ENCODE measurements at places on chromosomes 1 and 21.

- no peak for DNase-seq
These were observed 7.4 kb downstream of the ZNF496 start for GRCh38 chr1:247324204-247324787.

- DNase-seq = no peak
These were observed 6.1 kb downstream of the OSBPL9 start for GRCh38 chr1:51623025-51623424.

GRCh38 chr1:215507119-215507518, 60.0 kb upstream of the KCTD3 start:
- DNase-seq = no peak

DNA sequence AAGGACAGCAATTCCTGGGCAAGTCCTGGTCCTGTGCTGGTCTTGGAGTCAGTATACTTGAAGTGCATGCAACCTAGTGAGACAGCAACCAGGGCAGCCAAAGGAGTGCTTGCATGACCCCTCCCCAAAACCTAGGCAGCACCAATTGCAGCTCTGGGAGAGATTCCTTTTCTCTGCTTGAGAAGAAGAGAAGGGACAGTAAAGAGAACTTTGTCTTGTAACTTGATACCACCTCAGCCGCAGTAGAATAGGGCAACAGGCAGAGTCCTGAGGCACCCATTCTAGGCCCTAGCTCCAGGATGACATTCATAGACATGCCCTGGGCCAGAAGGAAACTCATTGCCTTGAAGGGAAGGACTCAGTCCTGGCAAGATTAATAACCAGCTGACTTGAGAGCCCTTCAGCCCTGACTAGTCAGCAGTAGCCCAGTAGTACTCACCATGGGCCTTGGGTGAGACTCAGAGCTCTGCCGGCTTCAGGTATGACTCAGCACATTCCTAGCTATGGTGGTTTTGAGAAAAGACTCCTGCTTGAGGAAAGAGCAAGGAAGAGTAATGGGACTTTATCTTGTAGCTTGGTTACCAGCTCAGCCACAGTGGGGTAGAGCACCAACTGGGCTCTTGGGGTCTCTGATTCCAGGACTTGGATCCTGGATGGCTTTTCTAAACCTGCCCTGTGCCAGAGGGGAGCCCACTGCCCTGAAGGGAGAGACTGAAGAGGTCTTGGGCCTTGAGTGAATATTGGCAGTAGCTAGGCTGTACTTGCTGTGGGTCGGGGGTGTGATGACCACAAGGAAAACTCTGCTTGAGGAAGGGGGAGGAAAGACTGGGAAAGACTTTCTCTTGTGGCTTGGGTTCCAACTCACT, 51.7 kb upstream of the ACADM start:
- DNase-seq = no peak

DNA sequence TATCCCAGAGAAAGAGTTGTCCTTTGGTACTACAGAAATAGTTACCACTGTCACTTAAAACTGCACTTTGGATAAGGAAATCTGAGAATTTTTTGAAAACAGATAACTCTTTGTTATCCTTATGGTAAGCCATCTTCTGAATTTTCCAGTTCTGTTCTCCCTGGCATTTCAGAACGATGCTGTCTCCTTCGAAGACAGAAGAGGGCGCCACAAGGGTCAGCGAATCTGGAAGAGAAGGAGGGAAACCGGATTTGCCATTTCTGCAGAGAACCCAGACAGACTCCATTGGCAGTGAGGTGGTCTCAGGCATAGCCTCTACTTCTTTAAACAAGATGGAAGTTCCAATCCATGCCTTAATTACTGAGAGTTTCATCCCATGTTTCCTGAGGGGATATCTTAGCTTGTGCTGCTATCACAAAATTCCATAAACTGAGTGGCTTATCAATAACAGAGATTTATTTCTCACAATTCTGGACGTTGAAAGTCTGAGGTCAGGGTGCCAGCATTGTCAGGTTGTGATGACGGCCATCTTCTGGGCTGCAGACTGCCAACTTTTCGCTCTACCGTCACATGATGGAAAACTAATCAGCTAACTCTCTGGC, 6.4 kb downstream of the FCRL2 start:
- no peak for DNase-seq

GRCh38 chr1:185767508-185768120, 33.4 kb downstream of the HMCN1 start:
- DNase-seq = no peak

GRCh38 chr1:224390517-224390916, 33.8 kb downstream of the CNIH4 start:
- DNase-seq = no peak

GRCh38 chr1:159941141-159941540, 4.3 kb downstream of the IGSF9 start:
- DNase-seq = no peak

- no peak for DNase-seq
These were observed 6.8 kb downstream of the ARV1 start for GRCh38 chr1:230985711-230986110.

DNA sequence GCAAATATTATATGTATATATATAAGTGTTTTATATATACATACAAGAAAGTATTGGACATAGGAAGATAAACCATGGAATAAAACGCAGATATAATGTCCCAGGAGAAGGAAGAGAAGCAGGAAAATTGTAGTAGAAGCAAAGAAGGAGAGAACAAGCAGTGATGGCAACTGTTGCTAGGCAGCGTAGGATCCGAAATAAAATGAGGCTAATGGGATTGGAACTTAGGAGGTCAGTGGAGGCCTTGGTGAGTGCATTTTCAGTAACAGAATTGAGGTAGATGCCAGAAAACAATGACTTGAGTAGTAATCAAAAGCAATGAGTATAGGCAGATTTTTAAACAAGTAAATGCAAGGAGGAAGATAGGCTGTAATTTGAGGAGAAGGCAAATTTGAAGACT, 265.8 kb downstream of the LRRC7 start:
- DNase-seq = no peak

DNA sequence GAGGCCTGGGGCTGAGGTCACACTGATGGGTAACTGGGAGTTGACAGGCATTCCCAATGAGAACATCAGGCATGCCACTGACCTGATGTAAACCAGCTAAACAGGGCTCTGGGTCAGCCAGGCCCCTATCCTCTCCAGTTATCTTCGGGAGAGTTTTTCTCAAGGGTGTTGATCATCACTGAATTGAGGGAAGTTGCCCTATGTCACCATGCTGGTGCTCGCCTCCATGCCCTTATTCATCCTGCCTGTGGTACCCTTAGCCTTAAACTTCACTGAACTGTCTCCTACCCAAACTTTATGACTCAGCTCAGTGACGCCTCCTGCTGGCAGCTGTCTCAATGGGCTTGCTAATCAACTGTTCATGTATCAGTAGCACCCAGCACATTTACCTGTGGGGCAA, 80.7 kb upstream of the TNR start:
- DNase-seq = no peak

DNA sequence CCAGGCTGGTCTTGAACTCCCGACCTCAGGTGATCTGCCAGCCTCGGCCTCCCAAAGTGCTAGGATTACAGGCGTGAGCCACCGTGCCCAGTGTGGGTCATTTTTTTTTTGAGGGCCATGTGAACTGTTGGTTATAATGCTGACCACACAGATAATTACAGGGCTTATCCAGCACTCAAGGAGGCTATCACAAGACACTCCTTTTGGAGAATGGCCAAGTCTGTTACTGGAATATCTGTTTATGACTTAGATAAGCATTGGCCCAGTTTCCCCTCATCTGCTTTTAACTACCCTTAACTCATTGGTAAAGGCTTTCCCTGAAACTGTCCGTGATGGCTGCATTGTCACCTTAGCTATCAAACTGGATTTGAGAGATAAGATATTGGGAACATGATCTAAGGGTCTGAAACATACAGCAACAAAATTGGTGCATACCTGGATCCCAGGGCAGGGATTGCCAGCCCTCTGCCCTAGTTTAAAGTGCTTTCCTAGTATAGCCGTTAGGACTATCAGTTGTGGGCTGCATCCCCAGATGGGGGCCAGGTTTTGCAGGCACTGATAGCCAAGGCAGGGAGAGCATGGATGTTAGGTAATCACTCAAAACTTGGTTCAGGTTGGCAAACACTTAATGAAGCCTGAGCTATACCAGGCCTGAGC, 15.6 kb downstream of the SZT2 start:
- no peak for DNase-seq

GRCh38 chr1:184212649-184213314, 161.3 kb downstream of the TSEN15 start:
- DNase-seq = no peak

- no peak for DNase-seq
These were observed 6.6 kb downstream of the PAPPA2 start for GRCh38 chr1:176469450-176470010.

DNA sequence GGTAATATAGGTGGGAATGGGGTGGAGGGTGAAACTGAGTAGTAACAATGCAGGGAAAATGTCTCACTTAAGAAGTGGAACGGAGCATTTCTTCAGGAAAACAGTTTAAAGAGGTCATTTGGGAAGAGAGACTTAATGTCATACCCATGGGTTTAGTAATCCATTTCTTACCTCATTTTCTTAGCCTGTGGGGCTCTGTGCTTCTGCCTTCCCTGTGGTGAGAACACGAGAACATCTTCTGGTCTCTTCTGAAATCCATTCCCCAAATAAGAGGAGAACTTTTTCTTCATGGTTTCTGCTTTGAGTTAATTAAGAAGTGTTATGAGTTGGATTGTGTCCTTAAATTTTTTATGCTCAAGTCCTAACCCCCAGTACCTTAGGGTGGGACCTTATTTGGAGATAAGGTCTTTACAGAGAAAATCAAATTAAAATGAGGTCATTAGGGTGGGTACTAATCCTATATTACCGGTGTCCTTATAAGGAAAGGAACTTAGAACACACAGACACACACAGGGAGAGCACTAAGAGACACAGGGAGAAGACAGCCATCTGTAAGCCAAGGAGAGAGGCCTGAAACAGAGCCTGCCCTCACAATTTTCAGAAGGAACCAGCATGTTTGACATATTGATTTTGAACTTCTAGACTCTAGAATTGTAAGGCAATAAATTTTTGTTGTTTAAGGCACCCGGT, 5.4 kb downstream of the CCDC190 start:
- DNase-seq = no peak

DNA sequence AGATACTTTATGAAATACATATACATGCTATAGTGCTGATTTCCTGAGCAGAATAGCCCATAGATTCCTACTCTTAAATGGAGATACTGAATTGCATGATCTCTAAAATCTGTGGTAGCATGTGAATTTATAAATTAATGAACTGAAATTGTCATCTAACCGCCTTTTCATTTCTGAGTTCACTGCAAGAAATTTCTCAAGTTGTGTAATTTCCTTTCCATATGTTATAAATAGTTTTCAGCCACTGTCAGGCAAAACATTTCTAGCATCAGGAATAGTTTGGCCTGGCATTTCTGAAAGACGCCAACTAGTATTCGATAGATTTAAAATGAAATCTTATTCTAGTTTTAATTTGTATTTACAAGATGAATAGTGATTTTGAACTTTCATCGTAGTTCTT, 310.1 kb downstream of the USH2A start:
- no peak for DNase-seq

- no peak for DNase-seq
These were observed 28.5 kb downstream of the ACOT7 start for GRCh38 chr1:6365047-6365446.

GRCh38 chr1:243848165-243848857, 1.7 kb downstream of the AKT3 start:
- no peak for DNase-seq

GRCh38 chr1:183892351-183892793, 87.5 kb downstream of the RGL1 start:
- DNase-seq = no peak

- DNase-seq = no peak
These were observed 21.0 kb upstream of the IFFO2 start for GRCh38 chr1:18977428-18977827.

GRCh38 chr1:154860156-154860870, 9.8 kb downstream of the KCNN3 start:
- no peak for DNase-seq

- no peak for DNase-seq
These were observed 2.8 kb downstream of the DHCR24 start for GRCh38 chr1:54884135-54884586.

GRCh38 chr1:67005068-67005467, 48.9 kb downstream of the SLC35D1 start:
- no peak for DNase-seq

DNA sequence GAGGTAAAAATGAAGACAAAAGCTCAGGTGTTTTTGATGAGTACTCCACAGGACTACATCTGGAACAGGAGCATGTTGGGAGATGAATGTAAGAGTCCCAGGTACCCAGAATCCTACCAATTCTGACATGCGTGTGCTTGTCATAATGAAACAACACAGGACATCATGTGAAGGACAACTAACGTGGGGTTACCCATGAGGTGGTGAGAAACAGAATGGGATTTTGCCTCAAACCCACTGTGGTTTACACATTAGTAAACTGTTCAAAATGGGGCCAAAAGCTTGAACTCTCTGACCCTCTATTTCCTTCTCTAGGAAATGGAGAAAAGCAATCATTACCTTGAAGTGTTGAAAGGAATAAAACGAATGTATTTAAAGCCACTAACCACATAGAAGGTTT, 266.2 kb downstream of the RGS7 start:
- no peak for DNase-seq

GRCh38 chr1:28540651-28541050, 12.2 kb upstream of the TRNAU1AP start:
- DNase-seq = no peak

DNA sequence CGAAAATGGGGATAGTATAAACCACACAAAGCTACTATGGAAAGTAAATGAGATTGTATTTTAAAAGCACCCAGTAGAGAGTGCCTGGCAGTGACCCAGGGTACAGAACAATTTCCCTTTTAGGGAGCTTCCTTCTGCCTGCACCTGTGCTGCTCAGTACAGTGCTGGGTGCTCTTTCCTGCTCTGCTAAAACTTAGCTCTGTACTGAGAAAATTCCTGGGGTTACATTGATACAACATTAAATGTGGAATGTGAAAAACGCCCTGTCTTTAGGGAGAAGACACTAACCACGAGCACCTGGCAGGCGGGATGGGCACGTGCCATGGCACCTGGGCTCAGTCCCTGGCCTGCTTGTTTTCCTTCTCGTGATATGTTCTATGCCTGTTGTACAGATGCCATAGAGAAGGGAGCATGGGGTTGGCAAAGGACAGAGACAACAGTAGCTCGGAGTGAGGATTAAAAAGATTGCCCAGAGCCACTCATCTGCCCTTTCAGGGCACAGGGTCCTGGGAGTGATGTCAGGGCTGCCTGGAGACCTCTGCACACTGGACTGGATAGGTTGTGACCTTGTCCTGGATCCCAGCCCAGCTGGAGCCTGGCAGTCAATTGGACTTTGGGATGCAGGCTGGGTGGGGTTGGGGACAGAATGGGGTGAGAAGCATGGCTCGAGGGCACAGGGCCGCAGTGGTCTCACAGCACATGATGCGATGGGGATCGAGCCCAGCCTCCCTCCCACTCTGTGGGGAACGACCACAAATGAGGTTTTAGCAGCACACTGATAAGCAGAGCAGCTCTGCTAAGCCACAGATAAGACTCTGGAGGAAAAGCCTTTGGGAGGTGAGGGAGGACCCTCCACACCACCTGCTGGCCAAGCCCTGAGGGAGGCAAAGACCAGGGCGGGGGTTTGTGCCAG, 4.2 kb downstream of the SPATA46 start:
- DNase-seq = no peak

DNA sequence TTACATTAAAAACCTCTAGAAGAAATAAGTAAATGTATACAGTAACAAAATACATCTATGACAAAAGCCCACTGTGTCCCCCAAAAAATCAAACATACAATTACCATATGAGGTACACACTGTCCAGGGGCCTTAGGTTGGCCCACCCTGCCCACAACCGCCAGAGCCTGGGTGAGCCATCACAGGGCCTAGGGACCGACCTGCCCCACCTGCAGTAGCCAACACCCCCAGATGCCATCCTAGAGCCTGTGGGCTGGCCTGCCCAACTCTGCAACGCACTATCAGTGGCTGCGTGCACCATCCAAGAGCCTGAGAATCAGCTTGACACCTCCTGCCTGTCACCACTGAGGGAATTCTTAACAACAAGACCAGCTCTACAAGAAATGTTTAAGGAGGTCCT, 39.0 kb downstream of the FAF1 start:
- no peak for DNase-seq
